ENCODE measurements at places on chromosomes 1 and 21.

GRCh38 chr1:15343729-15344128, 66.0 kb upstream of the EFHD2 start:
- no peak for DNase-seq

GRCh38 chr1:9317591-9318417, 25.1 kb downstream of the SPSB1 start:
- DNase-seq, result peak; percentile 93

DNA sequence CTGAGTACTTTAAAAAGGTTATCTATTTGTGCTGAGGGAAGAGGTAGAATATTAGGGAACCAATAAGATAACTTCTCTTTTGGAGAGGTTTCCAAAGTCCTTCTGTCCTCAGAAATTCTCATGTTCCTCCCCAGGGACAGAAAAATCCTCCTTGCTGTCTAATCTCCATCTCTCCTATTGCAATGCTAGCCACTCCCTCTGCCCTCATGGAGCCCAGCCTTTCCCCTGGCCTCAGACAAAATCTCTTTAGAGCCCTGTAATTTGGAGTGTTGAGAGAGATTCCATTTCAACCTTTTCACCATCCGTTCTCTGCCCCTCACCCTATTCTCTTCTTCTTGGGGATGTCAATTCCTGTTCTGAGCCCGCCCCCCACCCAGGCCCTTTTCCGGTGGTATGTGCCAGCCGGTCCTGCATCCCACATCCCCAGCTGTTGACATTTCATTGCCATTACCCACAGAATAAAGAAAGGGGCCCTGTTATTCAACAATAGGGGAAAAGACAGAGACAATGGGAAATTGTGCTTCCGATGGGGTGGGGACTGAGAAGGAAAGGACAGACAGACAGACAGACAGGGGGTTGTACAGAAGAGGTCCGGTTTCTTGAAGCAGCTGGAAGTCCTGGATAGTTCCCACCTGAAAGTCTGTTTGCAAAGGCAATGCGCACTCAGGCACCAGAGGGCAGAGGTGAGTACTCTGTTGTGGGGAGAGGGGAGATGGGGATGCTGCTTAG, at the start of gene HAPLN2:
TSS of gene HAPLN2 (plus strand) at position 563 of the 729 bp plus-strand sequence. CDS start 4,076 bp downstream, outside the sequence.
- DNase-seq, result peak; percentile 57

- DNase-seq, result peak; percentile 61
Measured at GRCh38 chr1:44484155-44484688, 79.2 kb downstream of the RNF220 start.

DNA sequence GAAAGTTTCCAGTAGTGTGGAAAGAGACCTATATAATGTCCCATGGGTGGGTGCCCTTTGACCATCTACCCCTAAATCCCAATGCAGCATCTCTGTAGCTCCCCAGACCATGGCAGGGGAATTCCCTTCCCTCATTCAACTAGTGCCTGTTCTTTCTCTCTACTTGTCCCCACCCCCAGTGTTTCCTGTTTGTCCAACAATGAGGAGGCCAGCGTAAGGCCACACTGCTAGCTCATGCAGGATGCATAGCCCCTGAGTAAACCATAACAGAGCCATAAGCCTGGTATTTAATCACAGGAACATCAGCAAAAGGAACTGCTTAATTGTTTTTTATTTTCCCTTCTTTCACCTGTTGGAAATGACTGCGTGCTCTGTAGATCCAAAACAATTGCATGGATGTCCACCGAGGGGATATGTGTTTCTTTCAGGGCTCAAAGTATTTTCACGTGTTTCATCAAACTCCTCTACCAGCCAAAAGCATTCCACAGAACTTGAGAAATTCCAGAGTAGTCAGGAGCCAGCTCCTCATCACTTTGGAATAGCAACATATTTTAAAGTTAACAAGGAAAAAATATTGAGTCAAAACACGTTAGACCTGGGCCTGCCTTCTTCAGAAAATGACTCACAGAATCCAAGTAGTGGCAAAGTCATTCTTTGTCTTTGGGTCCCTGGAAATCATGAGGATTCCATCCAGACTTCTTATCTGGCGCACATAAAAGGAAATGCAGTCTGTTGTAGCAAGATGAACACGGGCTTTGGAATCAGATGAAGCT, 162.5 kb upstream of the SGIP1 start:
- DNase-seq, result no peak

DNA sequence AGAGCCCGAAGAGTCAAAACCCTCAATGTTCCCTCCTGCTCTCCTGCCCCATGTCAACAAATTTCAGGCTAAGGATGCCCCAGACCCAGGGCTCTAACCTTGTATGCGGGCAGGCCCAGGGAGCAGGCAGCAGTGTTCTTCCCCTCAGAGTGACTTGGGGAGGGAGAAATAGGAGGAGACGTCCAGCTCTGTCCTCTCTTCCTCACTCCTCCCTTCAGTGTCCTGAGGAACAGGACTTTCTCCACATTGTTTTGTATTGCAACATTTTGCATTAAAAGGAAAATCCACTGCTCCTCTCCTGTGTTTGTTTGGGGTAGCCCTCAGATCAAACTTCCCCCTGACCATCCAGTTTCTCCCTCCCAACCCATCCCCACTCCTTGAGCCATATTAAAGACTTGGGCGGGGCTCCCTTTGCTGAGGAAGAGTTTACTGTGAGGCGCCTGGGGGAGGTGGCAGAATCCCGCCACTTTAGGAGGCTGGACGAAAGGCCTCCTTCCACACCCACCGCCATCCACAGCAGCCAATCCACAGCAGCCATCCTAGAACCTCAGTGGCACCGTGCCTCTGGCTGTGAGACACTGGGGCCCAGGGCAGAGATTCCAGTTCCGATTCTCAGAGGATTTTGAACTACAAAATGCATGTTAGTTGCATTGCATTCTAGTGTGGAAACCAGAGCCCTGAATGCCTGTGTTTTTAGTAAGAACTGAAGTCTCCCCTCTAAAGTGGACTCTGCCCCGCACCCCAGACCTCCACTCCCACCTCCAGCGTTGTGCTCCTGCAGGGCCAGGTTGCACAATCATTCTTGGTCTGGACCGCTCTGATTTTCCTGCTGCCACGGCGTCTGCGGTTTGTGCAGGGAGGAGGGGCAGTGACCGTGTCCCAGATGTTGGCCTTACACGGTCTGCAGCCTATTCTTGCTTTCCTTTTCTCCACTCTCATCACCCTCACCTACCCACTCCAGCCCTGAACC, 3.0 kb downstream of the OLFML3 start:
- peak; percentile 72 for DNase-seq

- no peak for DNase-seq
Measured at GRCh38 chr1:55039342-55040082, at the start of gene PCSK9. Gene PCSK9 (plus strand): TSS chr1:55039548. CDS start chr1:55039838, 290 bp downstream.

- no peak for DNase-seq
Measured at GRCh38 chr1:19382222-19382621, 70.1 kb downstream of the SLC66A1 start.

- peak; percentile 75 for DNase-seq
Measured at GRCh38 chr1:155078469-155079209, at the start of gene EFNA3. Gene EFNA3 (plus strand): TSS chr1:155078837. CDS start chr1:155078942, 105 bp downstream.
